ENCODE measurements at places on chromosomes 3 and 15.

- DNase-seq: no peak
Measured at GRCh38 chr3:16130066-16130465, 44.4 kb upstream of the GALNT15 start.

GRCh38 chr3:160981217-160981938 lies 123.8 kb downstream of the B3GALNT1 start:
- DNase-seq: peak; percentile 59

DNA sequence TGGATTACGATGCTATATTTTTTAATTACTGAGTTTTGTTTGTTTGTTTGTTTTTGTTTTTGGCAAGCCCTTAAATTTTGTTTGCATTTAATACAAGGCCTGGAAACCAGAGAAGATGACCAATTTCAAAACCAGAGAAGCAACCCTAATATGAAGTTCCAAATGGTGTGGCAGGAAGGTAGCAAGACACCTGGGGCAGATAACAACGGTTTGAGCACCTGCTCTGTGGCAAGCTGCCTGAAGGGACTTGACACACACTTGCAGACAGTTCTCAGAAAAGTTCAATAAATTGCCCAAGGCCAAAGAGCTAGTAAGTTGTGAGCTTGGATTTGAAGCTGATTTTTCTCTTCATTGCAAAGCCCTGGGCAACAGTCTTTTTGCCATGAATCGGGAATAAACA lies 151.2 kb upstream of the UBE2E1 start:
- DNase-seq: no peak

DNA sequence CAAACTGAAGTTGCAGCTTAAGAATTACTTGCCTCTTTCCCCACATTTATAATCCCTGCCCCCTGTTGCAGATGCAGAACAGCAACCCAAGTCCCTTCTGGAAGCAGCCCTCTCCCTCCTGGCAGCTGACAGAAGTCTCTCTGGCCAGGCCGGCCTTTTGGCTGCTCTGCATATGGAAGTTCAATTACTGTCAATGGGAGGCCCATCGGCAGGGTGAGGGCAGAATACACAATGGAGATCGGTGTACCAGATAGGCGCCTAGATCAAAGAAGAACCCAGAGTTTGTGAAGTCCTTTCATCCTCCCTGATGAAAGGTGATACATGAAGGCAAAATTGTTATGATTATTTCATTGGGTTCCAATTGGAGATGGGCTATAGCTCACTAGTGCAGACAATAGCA lies 327.9 kb upstream of the CTNNB1 start:
- DNase-seq: peak; percentile 11

DNA sequence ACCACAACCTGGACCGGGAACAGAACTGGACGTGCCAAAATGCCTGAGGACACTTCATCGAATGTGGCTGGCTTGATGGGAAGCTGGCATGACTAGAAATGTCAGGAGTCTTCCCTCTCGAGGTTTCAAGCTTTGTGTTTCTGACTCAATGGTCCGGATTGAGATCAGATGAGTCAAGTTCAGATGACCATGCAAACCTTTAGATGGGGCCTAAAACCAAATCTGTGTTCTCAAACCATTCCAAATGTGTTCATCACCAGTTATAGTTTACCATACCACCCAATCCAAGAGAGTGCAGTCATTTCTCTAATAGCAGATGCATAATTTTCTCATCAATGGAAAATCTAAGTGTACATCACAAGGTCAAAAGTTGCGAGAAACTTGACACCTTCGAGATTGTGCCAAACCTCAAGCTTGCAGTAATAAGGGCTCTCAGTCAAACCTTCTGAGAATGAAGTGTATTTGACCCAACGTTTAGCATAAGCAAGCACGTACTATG lies 369.1 kb downstream of the RORA start:
- DNase-seq: no peak

GRCh38 chr3:66692766-66693150 lies 191.9 kb upstream of the LRIG1 start:
- DNase-seq: no peak

DNA sequence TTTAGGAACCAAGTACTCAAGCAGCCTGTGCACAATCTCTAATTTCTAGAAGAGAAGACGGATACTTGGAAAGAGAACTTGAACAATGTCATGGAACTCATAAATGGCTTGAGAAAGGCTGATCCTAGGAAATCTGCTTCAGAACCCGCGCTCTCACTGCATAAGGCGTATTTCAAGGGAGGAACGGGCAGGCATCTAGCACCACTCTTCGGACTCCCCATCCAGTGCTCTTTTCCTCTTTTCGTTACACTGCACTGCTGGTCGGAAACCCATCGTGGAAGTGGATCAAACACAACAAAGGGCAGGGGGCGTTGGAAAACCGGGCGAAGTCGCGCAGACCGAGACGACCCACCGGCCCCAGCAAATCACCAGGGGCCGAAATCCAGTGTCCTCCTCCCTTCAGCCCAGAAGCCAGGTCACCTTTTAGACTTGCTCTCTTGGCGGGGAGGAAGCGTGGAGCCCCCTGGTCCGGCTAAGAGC lies 539 bp upstream of the TLNRD1 start:
- DNase-seq: no peak

- DNase-seq: no peak
Measured at GRCh38 chr15:78282324-78282723, 17.1 kb downstream of the SKIC8 start.

- DNase-seq: no peak
Measured at GRCh38 chr3:16305111-16305541, 40.1 kb downstream of the OXNAD1 start.

DNA sequence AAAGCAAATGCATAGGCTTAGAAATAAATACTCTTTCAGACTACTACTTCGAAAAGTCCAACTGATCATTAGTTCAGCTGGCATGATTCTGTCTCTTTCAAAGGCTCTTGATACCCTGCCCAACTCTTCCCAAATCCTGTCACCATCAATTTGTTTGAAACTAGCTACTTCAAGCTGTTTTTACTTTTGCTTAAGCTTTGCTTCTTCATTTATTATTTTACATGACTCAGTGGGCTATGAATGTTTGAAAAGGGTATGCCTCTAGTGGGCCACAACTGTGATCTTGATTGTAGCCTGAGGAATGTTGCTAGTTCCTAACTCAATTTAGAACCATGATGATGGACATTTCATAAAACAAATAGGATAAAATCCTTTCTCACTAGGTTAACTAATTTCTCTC lies 340.8 kb downstream of the NAALADL2 start:
- DNase-seq: no peak
